Activated naive CD4-positive, alpha-beta T cell treated with Interleukin-2 at 50 U/mL for 16 hours (primary cell): ENCODE measurements at places on chromosomes 3 and 15.

DNA sequence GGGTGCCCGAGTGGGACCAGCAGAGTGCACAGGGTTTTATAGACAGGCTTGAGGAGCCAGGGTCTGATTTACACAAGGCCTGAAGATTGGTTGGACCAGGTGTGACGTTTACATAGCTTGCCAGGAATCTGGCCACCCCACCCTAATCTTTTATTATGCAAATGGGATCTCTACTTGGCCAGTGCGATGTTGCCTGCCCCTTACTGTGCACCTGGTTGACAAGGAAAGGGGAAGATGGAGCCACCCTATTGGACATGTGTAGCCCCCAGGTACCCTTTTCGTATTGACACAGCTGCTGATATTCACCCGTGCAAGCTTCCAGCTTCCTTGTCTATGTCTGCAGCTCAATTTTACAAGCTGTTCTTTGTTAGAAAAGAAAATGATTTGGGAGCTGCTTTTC lies 132.0 kb downstream of the ARNT2 start:
- no peak for DNase-seq

GRCh38 chr15:67125589-67126502 lies 60.4 kb downstream of the SMAD3 start:
- DNase-seq: no peak

GRCh38 chr3:188432802-188433520 lies 279.0 kb downstream of the LPP start:
- no peak for DNase-seq

DNA sequence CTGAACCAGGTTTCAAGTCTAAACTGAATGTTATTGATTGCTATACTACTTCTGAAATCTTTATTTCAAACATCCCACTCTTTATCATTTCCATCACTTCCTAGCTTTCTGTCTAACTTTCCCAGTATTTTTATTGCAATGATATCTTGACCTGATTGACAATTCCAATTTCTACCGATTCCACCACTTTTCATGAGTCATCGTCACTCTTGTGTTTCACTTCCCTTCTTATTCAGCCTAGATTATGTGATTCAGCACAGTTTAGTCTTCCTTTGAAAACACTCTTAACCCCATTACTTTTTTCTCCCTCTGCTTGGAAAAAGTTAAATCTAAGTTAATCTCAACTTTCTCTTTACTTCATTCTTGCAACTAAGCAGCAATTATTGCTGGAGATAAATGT lies 62.6 kb downstream of the SLC7A14 start:
- no peak for DNase-seq

DNA sequence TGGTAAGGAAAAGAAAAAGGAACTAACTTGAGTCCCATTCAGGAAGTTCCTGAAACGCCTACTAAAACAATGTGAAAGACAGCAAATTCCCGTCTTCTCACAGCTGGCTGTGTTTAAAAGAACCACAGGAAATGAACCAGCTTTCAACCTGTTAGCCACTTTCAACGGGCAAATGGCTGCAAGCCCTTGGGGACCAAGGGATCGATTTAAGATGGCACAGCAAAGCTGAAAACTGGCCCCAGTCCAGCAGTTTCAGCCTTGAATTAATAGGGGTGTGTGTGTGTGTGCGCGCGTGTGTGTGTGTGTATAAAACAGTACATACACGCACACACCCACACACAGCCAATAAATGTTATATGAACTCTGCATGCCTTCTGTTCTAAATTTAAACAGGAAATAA lies 168.7 kb upstream of the TMCO5A start:
- no peak for DNase-seq

- no peak for DNase-seq
Observed at GRCh38 chr15:39948817-39949216, 14.9 kb downstream of the EIF2AK4 start.

GRCh38 chr3:193824365-193824764 lies 231.4 kb downstream of the OPA1 start:
- no peak for DNase-seq

GRCh38 chr3:99999536-99999935 lies 114.8 kb downstream of the FILIP1L start:
- no peak for DNase-seq

DNA sequence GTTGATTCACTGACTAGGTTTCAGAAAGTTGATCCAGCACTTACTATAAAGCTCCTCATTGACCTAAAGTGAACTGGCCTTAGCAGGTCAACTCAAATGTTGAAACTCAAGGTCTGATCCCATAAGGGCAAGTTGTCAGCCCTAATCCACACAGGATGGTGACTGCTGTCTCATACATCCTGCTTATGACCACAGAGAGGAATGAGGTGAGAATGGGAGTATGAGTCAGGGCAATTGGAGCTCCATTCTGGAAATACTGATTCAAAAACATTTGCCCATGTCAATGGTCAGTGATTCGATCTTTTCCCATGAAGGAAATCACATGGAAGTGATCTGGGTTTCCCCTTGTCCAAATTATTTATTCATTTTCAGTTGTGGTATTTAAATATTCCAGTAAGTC lies 78.7 kb downstream of the ZNF385D start:
- DNase-seq: no peak

- no peak for DNase-seq
Observed at GRCh38 chr3:14899993-14900618, 47.3 kb upstream of the NR2C2 start.

GRCh38 chr15:61169904-61170695 lies 59.0 kb downstream of the RORA start:
- peak; percentile 15 for DNase-seq

DNA sequence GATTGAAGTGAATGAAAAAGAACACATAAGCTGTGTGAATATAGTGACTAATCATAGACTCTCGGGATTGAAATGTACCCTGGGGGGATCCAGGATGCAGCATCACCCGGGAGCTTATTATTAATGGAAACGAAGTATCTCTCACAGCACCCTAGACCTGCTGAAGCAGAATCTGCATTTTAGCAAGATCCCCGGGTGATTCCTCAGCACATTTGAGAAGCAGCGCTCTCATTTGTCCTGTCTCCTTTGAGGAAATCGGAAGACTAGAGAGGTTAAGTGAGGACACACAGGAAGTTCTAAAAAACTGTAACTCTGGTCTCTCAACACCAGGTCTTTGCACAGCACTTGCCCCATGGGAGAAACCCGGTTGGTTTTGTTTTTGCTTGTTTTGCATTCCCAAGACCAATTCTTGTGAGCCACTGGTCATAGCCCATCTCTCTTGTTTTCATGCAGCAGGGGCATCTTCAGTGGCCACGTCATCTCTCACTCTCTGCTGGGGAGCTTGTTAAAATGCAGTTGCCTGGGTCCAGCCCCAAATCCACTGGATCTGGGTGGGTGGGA lies 30.2 kb downstream of the ZNF710 start:
- no peak for DNase-seq

GRCh38 chr3:189638276-189639031 lies 7.3 kb downstream of the TP63 start:
- DNase-seq: no peak

DNA sequence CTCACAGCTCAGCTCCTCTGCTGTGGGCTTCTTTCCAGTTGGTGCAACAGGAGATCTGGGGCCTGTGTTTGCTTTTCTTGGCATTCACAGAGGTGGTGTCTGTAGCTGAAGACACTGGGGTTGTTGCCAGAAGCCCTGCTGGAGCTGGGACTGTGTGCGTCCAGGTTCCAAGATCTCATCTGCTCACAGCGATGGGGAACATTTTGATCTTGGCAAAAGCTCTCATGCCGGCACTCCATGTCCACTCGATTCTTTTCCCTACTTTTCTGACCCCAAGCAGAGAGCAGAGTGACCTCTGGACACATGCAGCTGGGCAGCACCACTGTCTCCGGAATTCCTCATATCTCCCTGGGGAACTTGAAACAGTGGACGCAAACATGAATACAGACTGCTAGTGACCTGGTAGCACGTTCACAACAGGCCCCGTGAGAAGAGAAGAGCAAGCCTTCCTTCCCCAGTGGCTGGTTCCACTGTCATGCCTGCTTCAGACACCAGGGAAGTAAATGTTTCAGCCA lies 36.1 kb upstream of the MECOM start:
- no peak for DNase-seq

DNA sequence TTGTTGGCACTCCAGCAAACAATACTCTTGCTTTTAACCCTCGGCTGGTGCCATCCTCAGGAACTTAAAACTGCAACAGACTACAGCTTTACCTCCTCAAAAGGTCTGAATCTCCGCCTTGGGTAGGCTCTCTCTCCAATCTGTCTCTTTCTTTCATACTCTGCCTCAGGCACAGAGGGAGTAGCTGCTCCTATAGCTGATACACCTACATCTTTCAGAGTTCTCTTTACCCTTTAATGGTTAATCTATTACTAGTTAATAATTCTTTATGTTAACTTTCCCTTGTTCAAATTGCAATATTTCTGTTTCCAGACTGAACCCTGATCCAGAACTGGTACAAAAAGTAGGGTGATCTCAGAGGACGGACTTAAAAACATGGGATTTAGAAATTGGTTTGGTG lies 66.2 kb downstream of the MAP4 start:
- DNase-seq: no peak

GRCh38 chr15:89070197-89071124 lies 17.8 kb upstream of the ABHD2 start:
- DNase-seq: no peak

DNA sequence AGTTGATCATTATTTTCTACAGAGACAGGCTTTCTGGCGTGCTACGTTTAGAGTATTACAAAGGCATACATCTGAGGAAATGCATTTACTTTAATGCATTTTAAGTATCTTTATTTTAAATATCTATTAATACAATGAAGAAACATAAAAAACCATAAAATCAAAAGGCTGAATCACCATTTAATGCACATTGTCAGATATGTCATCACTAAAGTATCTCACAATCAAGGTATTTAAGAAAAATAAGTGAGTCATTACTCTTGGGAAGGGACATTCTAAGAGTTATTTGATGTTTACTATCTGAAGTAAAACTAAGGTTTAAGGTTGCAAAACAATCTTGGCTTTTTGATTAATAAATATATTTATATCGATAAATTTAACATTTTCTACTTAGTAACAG lies 102.2 kb downstream of the CTNNB1 start:
- DNase-seq: no peak

- no peak for DNase-seq
Observed at GRCh38 chr3:181382656-181383055, 329.1 kb upstream of the SOX2 start.

DNA sequence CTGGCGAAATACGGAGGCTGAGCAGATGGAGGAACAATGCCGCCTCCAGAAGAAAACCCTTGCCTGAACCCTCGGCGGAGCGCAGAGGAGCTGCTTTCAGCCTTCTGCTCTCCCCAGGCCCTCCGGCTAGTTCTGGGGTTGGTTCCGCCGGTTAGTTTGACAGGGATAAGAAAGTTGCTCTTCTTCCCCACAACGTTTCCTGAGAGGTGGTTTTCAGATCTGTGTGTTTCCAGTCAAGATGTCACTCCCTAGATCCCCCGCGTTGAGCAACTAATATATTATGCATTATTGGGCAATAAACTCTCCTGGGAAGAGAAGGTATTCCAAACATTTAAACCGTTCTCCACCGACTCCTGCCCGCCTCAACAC lies 551 bp downstream of the NLGN1 start:
- no peak for DNase-seq

- no peak for DNase-seq
Observed at GRCh38 chr15:67093504-67093862, 28.1 kb downstream of the SMAD3 start.

DNA sequence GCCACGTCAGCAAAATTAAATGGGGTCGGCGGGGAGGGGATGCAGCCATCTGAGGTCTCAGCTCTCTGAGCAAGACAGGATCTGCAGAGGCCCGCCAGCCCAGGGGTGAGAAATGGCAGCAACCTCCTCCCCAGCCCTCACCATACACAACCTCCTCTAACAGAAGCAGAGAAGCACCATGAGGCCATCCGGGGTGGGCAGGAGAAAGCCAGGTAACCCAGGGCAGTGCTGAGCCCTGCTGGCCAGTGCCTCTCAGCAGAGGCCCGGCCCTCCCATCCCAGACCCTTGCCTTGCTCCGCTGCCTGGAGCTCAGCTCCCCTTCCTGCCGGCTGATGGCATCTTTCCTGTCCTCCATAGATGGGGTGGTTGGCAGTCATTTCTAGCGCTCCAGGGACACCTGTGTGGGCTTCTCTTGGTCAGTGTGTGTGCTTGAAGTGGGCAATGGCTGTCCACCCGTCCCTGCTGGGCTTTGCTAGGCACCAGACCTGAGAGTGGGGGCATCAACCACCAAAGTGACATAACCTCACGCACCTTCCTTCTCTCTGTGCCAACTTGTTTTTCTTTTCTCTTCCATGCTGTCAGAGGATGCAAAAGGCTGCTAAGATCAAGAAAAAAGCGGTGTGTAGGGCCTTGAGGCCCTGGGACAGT lies 175.8 kb downstream of the NSMCE3 start:
- DNase-seq: no peak

GRCh38 chr15:101499863-101500713 lies 10.6 kb upstream of the PCSK6 start:
- no peak for DNase-seq

DNA sequence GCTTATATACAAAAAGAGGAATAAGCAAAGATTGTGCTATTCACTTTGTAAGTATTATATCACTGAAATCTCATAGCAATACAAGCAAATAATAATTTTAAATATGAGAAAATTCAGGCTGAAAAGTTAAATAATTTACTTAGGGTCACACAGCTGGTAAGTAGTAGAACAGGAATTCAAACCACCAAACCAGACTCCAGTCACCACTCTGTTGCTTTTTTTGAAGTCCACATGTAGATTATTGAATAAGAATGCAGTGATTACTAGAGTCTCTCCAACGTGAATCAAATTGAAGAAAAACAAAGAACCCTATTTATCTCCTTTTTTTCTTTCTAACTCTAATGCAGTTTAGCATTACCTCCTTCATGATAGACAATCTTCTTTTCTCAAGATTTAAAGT lies 15.9 kb downstream of the SPICE1 start:
- DNase-seq: no peak

DNA sequence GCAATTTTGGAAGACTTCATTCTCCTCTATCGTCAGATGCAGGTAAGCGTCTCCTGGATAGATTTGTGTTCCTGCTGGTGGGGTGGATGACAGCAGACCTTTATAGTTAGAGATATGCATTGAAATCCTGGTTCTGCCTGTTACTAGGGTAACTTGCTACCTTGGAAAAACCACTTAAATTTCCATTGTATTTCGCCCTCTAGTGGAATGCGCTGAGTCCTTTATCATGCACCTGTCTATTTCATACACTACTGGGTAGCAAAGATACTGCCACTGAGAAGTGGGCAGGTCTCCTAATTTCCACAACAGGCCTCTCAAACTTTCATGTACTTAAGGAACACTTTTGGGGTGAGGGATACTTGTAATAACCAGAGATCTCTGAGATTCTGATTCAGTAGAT lies 209.5 kb upstream of the SUCLG2 start:
- DNase-seq: no peak

- DNase-seq: no peak
Observed at GRCh38 chr3:38549957-38550840, 54.1 kb downstream of the EXOG start.

DNA sequence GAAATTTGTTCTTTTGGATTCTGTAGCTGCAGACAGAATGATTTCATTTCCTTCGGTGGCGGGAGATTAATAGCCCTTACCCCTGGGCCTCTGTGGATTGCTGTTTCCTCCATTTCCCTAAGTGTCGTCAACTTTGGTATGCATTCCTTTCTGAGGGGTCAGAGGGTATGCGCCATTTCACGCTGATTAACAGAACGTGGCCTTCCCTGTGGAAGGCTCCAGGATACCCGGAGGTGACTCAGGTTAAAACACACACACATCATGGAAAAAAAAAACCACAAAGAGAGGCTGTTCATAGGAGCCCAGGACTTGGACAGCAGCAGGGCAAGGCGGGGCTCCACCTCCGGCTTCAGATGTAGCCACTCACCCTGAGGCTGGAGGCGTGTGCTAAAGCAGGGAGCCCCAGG lies 51.9 kb downstream of the EPHB1 start:
- DNase-seq: no peak

- peak; percentile 100 for DNase-seq
Observed at GRCh38 chr3:101676765-101677435, at the start of gene ZBTB11. Gene ZBTB11 (minus strand): TSS chr3:101677132. CDS start chr3:101676914, 218 bp downstream.
